ENCODE measurements at places on chromosomes 7 and 10.

DNA sequence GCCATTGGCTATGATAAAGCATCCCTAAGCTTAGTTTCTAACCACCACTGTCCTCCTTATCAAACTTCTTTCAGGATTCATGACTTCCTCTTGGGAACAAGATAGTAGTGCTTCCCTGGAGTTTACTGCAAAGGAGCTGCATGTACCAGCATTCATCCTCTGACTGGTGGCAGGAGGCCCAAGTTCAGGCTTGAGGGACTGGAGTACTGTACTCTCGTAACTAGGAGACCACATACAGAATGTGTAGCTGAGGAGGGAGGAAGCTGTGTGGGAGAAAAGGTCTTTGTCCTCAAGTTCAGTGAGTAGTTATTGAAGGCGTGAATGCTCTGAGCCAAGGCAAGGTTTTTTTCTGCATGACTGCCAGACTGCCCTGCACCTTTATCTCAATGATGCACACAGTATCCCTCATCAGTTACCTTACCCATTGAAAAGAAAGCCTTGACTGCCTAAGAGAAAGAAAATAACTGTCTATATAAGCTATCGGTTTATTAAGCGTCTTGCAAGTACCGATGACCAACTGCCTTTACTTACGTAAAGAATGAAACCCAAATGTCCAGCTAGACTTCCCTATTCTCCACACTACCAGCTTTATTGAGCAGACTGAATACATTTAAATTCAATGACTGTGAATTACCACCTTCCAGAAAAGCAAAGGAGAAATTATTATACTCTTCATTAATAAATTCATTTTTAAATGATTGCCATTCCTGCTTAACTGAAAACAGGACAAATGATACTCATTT lies 12.8 kb downstream of the SCRN1 start:
- no peak for DNase-seq

GRCh38 chr7:109901926-109902325 lies 1189.0 kb upstream of the LRRN3 start:
- DNase-seq = no peak

- no peak for DNase-seq
Observed at GRCh38 chr10:6068422-6068821, 6.3 kb upstream of the IL2RA start.

GRCh38 chr7:75881436-75882095 lies 2.7 kb downstream of the RHBDD2 start:
- no peak for DNase-seq

DNA sequence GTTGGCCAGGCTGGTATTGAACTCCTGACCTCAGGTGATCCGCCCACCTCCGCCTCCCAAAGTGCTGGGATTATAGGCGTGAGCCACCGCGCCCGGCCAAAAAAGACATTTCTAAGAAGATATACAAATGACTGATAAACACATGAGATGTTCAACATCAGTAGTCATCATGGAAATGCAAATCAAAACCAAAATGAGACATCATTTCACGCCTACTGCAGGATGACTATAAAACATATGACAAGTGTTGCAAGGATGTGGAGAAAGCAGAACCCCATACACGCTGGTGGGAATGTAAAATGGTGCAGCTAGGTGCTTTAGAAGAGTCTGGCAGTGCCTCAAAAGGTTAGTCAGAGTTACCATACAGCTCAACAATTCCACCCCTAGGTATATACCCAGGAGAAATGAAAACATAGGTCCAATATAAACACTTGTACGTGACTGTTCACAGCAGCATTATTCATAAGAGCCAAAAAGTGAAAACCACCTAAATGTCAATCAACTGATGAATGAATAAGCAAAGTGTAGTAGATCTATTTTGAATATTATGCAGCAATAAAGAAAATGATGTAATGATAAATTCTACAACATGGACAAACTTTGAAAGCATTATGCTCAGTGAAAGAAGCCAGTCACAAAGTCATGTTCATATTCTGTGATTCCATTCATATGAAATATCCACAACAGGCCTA lies 24.5 kb downstream of the TMEM209 start:
- DNase-seq = no peak

DNA sequence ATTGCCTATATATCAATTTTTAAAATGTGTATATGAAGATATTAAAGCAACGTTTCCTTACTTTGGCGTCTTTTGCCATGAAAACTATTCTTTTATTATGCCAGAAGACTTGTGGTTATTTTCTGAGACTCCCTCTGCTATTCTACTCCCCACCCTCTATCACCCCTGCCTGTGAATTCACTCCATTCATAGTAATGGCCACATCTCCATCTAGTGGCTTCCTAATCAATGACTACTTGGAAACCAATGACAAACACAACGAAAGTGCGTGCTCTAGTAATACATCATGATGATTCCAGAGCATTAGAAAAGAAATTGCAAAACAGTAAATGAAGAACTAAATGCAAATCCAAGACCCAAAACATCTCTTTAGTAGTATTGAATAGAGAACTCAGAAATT lies 186.7 kb upstream of the HGF start:
- peak; percentile 32 for DNase-seq

DNA sequence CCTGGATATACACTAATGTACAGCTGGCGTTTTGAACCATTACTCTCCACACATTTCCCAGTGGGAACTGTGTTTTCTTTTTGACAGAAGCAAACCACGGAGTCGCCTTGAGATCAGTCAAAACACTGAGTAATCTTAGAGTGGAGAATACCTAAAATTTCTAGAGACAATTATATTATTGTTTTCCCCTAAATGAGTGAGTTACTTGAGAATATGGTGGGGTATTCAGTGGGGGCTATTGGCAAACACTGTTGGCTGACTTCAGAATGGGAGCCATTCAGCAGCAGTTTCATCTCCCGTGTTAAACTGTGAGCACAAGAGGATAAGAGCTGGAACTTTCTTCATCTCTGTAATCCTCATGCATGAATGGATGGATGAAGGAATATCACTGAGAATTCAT lies 6.2 kb downstream of the IL2RA start:
- DNase-seq = no peak
